Activated CD4-positive, alpha-beta T cell treated with anti-CD3 and anti-CD28 coated beads for 1 hour (primary cell): ENCODE measurements at places on chromosomes 13 and 19.

DNA sequence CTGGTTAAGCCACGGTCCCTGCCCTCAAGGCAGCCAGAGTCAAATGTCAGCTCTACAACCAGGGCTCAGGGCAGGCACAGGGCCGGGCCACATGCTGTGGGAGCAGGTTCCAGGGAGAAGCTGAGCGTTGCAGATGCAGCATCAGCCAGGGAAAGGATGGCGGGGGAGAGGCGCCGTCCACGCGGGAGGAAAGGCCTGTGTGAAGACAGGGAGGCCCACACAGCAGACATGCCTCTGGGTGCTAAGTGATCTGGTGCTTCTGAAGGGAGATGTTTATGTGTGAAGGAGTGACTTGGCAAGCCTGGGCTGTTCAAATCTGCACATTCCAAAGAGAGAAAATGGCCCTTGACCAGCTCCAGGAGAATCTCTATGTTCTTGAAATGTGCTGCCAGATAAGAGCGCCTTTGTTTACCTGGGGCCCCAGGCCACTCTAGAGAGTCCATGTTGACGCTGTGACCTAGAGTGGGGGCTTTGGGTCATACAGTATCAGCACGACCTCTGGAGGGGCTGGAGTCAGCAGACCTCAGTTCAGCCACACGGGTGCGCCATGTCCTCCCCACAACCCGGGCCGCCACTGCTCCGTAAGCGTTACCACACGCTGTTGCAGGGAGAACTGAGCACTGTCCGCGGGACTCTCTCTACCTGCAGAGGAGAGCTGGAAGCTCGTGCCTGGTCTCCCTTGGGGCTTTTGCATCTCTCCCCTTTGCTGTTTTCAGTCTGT lies 15.9 kb upstream of the ATF5 start:
- no peak for DNase-seq

GRCh38 chr13:113305208-113305607 lies 8.2 kb downstream of the LAMP1 start:
- DNase-seq, result no peak

DNA sequence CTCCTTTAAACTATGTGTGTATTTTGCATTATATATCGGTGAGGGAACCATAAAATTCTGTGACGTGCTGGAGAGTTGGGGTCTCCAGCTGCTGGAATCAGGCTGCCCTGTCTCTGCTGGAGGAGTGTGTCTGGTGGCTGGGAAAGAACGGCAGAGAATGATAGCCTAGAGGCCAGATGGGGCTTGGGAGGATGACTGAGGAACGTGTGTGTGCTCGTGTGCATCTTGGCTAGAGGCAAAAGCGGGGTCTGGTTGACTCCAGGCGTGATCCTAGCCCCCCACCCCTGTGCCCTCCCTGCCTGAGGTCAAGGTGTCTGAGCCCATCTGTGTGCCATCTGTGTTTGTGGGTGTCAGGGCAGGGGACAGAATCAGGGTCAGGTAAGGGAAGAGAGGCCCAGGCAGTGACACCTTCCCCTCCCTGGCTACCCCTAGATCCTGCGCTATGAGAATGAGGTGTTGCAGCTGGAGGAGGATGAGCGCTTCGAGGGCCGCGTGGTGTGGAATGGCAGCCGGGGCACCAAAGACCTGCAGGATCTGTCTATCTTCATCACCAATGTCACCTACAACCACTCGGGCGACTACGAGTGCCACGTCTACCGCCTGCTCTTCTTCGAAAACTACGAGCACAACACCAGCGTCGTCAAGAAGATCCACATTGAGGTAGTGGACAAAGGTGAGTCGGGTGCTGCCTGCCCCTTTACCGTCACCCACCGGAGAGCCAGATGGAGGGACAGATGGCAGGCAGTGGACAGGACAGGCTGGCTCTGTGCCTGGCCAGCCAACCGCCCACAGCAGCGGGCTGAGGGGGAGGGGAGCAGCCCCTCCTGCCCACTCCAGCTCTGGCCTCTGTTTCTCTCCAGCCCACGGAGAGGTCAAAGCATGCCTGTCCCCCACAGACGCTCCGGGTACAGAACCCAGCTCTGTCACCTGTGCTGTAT lies 3.1 kb downstream of the SCN1B start:
- DNase-seq, result no peak

DNA sequence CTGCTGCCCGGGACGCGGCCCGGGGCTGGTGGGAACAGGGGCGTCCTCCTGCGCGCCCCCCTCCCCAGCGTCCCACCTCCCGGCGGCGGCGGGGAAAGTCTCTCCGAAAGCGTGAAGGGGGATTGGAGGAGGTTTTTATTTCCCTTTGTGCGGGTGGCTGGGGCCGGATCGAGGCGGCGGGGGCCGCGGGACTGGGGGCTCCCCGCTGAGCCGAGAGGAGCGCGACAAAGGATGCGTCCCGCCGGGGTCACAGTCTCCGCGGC lies 132 bp downstream of the SHD start:
- no peak for DNase-seq

GRCh38 chr13:30373727-30374126 lies 48.6 kb upstream of the UBE2L5 start:
- peak; percentile 14 for DNase-seq

DNA sequence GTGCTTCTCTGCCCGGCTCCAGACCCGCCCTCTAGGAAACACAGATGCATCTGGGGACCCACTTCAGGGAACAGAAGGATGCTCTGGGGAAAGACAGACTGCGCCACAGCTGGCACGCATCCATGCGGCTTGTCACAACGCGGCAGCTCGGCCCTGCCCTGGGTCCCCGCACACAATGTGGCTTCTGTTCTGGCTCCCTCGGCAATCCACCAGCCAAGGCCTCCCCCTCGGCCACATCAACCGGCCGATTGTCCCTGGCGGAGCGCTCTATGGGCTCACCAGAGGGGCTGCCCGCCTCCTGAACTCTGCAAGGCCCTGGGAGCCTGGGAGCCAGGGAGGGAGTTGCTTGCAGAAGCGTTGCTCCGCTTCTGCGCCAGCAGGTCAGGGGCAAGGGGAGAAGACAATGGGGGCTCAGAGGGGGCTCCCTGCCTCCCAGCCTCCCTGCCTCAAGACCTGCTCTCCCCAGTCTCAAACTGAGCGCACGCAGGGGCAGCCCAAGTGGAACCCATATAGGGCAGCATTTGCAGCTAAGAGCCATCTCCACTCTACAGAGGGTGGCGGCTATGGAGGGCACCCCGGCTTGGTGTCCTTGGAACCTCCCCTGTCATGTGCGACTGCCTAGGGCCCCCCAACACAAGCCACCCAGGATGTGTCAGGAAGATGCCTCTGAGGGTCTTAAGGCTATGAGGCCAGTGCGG lies 37.9 kb downstream of the MLLT1 start:
- DNase-seq, result no peak

DNA sequence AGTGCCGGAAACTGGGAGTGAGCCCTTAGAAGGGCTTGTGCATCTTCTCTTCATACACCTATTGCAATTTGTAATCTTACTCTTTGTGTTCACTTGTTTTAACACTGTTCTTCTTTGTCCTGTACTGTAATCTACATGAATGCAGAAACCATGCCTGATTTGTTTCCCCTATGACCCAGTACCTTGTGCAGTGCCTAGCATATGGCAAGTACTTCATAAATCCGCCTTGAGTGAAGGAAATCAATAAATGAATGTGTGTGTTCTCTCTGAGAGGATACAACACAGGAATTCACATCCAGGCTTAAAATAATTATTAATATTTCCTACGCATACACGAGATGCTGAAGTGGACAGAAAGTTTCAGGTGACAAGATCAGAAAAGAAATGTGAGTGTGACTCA lies 172.6 kb downstream of the GPC6 start:
- DNase-seq, result no peak

GRCh38 chr13:111265006-111265700 lies 55.3 kb upstream of the TEX29 start:
- no peak for DNase-seq

DNA sequence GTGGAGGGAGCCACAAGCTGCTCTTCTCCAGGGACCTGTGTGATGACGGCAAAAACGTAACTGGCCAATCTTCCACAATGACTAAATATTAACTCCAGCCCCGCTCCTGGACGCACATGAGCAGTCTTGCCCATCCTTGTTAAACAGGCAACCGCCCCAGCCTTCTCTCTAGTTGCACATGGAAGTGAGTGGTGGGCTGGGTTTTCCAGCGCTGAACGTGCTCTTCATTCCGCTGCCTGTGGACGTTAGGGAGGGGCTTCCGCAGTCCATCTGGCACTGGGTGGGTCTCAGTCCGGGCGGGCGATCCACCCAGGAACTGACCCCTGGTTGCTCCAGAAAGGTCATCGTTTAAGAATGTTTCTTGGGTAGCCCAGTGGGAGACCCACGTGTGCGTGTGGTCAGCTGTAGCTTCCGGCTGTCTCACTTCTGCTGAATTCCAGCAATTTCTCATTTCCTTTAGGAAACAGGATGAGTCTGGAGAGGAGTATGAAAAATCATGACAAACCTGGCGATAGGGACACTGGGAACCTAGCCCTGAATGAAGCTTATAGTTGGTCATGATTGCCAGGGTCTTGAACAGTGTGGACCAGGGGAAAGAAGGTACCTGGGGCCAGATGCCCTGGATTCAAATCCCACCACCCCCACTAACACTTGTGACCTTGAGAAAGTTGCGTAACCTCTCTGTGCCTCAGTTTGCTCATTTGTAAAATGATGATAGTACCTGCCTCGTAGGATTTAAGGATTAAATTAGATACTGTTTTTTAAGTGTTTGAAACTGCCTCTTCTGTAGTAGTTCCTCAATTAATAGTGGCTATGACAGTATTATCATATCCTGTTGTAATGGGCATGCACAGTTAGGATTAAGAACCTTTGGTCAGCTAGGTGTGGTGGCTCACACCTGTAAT lies 92.6 kb downstream of the SIPA1L3 start:
- no peak for DNase-seq

DNA sequence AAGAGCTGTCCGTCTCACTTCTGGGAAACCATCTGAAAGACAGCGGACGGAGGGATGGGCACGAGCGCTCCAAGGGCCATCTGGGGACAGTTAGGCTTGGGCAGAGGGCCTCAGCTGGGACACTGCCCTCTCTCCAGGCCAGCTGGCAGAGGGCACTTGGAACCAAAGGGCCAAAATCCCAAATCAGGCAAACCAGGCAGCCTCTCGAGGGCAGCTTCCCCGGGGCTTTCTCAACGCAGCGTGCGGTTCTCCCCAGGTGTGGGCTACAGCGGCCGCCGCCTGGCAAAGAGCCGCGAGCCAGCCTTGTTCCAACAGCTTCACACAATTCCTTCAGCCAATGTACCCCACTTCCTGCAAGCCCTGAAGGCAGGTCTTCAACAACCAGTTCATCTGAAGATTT lies 5.0 kb downstream of the MLLT1 start:
- no peak for DNase-seq

GRCh38 chr19:4089400-4089908 lies 22.8 kb upstream of the ZBTB7A start:
- DNase-seq, result no peak

DNA sequence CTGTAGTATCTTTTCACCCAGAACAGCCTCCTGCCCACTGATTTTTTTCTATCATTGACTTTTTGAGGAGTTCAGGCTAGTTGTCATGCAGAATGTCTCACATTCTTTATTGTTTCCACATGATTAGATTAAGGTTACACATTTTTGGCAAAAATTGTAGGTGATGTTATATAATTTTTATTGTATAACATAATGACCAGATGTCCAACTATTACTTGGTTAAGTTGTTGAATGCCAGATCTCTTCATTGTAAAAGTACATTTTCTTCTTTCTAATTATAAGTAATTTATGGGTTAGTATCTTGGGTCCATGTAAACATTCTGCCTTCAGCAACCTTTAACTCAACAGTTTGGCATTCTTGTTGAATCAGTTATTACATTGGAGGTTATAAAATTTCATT lies 138.4 kb downstream of the POSTN start:
- no peak for DNase-seq

DNA sequence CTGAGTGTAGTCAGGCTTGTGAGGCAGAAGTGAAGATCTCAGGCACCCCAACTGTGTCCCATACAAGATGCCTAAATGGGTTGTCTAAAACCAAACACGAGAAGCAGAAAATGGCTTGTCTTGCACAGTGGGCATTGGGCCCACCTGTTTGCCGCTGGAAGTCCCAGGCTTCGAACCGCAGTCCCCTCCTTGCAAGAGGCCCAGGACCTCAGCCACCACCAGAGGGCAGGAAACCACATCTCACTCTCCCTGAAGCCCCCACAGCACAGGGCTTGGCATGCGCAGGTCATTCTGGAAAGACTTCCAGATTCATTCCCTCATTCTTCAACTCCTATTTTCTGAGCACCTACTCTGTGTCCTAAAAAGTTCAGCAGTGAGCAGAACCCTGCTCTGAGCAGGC lies 973.7 kb downstream of the UQCRFS1 start:
- no peak for DNase-seq

DNA sequence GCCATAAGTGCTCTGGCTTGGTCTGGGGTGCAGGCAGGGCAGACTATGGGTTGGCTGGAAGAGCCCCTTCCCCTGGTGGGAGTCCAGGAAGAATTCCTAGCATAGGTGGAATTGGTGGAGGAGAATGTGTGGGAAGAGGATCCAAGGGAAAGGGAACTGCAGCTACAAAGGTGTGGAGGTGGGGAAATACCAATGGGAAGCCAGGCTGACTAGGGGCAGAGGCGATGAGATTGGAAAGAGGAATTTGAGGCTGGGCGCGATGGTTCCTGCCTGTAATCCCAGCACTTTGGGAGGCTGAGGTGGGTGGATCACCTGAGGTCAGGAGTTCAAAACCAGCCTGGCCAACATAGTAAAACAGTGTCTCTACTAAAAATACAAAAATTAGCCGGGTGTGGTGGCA lies 4.8 kb upstream of the SDHAF1 start:
- DNase-seq, result no peak

DNA sequence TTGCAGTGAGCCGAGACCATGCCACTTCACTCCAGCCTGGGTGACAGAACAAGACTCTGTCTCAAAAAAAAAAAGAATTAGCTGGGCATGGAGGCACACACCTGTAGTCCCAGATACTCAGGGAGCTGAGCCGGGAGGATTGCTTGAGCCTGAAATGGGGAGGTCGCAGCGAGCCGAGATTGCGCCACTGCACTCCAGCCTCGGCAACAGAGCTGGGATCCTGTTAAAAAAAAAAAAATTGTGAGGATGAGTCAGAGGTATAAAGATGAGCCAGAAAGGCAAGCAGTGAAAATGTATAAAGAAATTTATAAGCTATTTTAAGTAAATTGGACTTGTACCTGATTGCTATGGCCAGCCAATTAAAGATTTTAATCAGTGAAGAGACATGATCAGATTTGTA lies 21.1 kb downstream of the KBTBD6 start:
- no peak for DNase-seq

- DNase-seq, result peak; percentile 25
These were observed 38.6 kb downstream of the LIG4 start for GRCh38 chr13:108176685-108177274.

GRCh38 chr13:20716951-20717350 lies 13.5 kb downstream of the IL17D start:
- DNase-seq, result no peak

- DNase-seq, result no peak
These were observed 181.6 kb downstream of the KLF12 start for GRCh38 chr13:73952648-73953047.

- no peak for DNase-seq
These were observed 31.5 kb downstream of the PEPD start for GRCh38 chr19:33490041-33490451.

GRCh38 chr13:25725104-25725503 lies 326.7 kb downstream of the SHISA2 start:
- DNase-seq, result no peak

- no peak for DNase-seq
These were observed 24.5 kb upstream of the FREM2 start for GRCh38 chr13:38662362-38662761.

- DNase-seq, result no peak
These were observed 786.2 kb downstream of the SLITRK6 start for GRCh38 chr13:85013006-85013405.
